CD4-positive, alpha-beta T cell treated with Interleukin-4 for 4 hours (primary cell): ENCODE measurements at places on chromosomes 6 and 20.
A peak's percentile ranks its signal among the peaks of the same experiment; 100 is the strongest.

DNA sequence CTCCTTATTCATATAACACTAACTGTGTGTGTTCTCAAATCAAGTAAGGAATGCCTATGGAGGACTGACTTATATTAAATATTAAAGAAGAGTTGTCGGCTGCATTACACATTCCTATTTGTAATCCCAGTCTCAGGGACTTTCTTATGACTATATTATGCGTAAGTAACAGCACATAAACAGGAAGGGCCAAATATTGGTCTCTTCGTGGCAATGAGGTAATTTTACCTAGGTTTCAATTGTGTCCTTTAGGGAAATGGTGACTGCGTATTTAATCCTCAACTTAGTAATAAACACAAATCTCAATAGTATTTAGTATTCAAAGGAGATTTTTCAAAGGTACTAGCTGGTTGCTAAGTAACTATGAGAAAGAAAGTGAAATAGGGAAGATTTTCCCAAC lies 22.8 kb upstream of the EPM2A start:
- DNase-seq, result no peak

GRCh38 chr6:108406943-108407342 lies 112.1 kb downstream of the AFG1L start:
- no peak for DNase-seq

DNA sequence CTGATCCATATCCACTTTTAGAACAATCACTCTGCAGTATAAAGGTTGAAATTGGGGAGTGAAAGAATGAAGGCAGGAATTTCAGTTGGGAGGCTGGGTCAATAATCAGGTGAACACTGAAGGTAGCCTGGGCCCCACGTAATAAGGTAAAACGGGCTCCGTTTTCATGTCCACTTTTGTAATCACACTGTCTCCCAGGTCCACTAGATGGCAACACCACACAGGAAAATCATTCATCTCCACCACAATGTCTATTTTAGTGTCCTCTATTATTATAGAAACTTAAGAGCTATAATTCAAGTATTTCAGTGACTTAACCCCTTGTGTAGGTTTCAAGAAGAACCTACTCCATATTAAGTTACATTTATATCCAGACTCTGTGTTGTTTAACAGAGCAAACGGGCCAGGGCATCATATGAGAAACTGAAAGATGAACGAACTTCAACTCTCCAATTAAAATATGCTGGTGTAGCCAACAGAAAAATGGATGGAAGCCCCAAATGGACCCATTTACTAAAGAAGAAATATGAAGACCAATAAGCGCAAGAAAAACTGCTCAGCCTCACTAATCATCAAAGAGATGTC lies 45.9 kb upstream of the MC3R start:
- no peak for DNase-seq

GRCh38 chr6:170179616-170180324 lies 111.1 kb downstream of the DLL1 start:
- DNase-seq, result no peak

GRCh38 chr6:5156627-5157026 lies 71.5 kb downstream of the PPP1R3G start:
- DNase-seq, result no peak

DNA sequence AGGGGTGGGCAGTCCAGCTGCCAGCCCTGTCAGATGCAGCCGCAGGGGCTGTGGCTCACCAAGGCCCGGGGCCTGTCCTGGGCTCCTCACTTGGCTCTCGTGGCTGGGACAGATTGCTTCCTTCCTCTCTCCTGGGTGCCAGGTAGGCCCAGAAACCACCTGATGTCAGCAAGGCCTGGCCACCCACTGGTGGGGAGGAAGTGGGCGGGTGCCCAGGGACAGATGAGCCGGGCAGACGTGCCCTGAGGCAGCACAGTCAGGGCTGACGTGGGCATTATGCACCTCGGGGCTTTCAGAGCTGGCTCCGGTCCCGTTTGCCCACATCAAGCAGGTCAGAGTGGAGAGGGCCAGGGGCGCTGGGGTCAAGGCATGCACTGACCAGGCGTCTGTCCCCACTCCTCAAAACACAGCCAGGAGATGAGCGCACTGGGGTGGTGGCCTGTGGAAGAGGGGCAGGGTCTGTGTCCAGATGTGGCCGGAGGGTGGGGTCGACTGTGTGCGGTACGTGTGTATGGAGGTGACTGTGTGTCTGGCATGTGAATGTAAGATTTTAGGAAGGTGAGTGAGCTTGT lies 133.2 kb upstream of the PTPN1 start:
- DNase-seq, result no peak

DNA sequence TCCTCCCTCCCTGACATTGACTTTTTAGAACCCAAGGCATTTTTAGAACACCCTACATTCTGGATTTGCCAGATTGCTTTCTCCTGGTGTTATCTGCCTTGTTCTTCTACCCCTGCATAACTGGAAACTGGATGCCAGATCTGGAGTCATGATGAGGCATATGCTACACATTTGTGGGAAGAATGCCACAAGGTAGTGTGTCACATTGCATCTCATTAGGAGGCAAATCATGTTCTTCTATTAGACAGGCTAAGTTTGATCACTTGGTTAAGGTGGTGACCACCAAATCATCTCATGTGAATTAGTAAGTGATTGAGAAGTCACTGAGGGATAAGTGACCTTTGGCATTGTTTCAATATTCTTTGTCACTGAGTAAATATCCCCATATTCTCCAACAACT lies 12.9 kb upstream of the NKX2-2 start:
- no peak for DNase-seq

DNA sequence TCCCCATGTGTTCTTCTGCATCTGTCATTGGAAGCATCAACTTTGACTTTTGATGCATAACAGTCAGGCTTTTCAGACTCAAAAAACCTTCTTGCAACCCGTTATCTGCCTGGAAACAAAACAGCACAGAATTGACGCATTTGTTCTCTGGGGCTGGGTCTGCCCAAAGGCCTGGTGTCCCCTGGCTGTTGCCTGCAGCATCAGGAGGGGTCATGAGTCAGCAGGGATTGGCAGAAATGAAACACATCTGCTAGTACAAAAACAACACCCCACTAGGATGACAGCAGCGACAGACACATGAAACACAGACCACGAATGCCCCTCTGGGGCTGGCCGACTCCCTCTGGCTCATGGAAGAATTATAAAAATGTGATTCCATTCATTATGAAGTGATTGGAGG lies 157.6 kb upstream of the INSM1 start:
- no peak for DNase-seq

DNA sequence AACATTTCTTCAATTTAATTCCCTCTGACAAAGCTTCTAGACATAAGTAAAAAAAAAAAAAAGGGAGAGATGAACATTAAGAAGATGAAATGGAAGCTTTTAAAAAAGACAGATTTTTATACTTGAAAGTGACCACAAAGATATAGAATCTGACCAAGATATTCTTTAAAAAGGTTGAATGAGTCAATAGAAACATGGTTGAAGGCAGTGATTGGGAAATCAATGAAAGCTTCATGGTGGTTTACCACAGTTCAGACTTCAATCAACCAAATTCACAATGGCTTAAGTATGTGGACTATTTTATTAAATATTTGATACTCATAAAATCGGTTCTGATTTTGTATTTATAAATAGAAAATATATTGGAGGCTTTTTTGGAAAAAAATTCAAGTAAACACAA lies 248.4 kb upstream of the HSF2 start:
- DNase-seq, result no peak

DNA sequence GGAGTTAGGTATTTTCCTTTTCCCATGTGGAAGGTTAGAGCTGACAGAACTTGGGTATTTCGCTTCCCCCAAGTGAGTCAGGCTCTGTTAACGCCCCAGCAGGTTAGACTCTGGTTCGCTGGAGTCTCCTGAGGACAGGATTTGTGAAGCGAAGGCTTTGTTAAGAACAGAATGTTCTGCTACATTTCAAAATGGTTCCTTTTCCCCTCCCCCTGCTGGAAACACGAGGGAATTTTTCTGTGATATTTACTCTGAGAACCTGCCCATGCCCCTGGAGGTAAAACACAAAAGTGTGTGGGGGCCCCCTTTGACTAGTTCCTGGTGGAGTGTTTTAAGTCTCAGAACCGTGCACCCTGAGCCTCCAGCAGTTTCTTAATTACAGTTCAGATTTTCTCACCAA lies 731.4 kb upstream of the CITED2 start:
- DNase-seq, result no peak

DNA sequence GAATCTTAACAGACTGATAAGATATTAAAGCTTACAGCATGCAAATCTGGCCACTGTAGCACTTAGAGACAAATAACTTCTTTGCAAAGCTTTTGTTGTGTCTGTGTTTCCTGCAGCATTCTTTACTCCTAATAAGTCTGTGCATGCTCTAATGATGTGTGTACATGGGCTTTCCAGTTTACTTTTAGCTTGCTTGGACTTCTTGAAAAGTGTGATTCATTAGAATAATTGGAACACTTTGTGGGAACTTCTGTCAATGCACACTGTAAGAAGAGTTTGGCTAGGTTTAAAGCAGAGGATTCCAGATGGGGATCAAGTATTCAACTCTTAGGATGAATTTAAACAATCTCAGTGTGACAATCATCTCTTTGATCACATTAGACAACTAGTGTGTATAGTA lies 22.1 kb upstream of the TINAG start:
- no peak for DNase-seq

GRCh38 chr6:134508862-134509498 lies 191.1 kb upstream of the SGK1 start:
- no peak for DNase-seq

GRCh38 chr6:119333707-119334295 lies 15.8 kb downstream of the MAN1A1 start:
- peak; percentile 50 for DNase-seq

DNA sequence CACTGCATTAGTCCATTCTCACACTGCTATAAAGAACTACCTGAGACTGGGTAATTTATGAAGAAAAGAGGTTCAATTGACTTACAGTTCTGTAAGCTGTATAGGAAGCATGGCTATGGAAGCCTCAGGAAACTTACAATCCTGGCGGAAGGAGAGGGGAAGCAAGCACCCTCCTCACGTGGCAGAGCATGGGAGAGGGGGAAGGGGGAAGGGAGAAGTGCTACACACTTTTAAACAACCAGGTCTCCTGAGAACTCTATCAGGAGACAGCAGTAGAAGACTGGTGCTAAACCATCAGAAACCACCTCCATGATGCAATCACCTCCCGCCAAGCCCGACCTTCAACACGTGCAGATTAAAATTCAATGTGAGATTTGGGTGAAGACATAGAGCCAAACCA lies 494.0 kb downstream of the GRIK2 start:
- DNase-seq, result no peak

DNA sequence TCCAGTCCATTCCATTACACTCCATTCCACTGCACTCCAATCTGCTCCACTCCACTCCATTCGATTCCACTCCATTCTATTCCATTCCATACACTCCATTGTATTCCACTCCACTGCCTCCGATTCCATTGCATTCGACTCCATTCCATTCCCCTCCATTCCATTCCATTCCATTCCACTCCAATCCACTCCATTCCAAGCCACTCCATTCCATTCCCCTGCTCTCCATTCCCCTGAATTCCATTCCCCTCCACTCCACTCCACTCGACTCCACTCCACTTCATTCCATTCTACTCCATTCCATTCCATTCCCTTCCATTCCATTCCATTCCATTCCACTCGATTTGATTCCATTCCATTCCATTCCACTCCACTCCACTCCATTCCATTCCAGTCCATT lies 25.7 kb upstream of the DEFB125 start:
- no peak for DNase-seq

GRCh38 chr20:48455651-48456365 lies 372.0 kb downstream of the PREX1 start:
- no peak for DNase-seq

- no peak for DNase-seq
These were observed 51.9 kb upstream of the XRN2 start for GRCh38 chr20:21251278-21251677.

- DNase-seq, result no peak
These were observed 19.5 kb upstream of the TCP11 start for GRCh38 chr6:35160642-35161041.

- DNase-seq, result no peak
These were observed 1308.1 kb upstream of the GJE1 start for GRCh38 chr6:140824595-140824994.

GRCh38 chr20:62730481-62730880 lies 21.8 kb downstream of the NTSR1 start:
- DNase-seq, result no peak
